Activated CD8-positive, alpha-beta memory T cell treated with anti-CD3 and anti-CD28 coated beads for 48 hours (primary cell): ENCODE measurements at places on chromosomes 2 and 18.

- peak; percentile 83 for DNase-seq
Observed at GRCh38 chr2:11465485-11466306, at the start of gene E2F6. Gene E2F6 (minus strand): TSS chr2:11466161. CDS start chr2:11465879, 282 bp downstream.

- DNase-seq = no peak
Observed at GRCh38 chr2:235050980-235051351, 99.1 kb downstream of the SH3BP4 start.

DNA sequence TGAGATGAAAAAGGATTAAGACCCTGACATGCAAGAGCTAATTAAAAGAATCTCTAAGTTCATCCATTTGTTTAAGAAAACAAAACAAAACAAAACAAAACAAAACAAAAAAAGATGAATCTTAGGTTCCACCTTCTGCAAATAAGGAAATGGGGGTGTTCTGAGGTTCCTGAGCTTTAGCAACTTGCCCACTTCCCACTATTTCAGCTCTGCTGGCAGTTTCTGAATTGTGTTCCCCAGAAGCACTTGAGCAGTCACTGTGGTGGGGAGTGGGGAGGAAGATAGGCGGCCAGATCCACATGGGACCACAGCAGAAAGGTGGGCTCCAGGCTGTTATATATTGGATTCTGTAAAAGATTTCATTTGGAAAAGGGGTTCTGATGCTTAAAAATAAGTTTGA is 20.3 kb downstream of the INO80C start:
- no peak for DNase-seq

GRCh38 chr2:205860885-205861284 is 178.6 kb downstream of the NRP2 start:
- DNase-seq = no peak

- no peak for DNase-seq
Observed at GRCh38 chr2:216328347-216328746, 43.9 kb downstream of the MARCHF4 start.

GRCh38 chr2:69012310-69013141 is 453 bp upstream of the ANTXR1 start:
- DNase-seq = no peak

- DNase-seq = no peak
Observed at GRCh38 chr2:100237163-100237562, 85.1 kb downstream of the LONRF2 start.

- DNase-seq = no peak
Observed at GRCh38 chr2:239910404-239910803, 114.7 kb downstream of the NDUFA10 start.

DNA sequence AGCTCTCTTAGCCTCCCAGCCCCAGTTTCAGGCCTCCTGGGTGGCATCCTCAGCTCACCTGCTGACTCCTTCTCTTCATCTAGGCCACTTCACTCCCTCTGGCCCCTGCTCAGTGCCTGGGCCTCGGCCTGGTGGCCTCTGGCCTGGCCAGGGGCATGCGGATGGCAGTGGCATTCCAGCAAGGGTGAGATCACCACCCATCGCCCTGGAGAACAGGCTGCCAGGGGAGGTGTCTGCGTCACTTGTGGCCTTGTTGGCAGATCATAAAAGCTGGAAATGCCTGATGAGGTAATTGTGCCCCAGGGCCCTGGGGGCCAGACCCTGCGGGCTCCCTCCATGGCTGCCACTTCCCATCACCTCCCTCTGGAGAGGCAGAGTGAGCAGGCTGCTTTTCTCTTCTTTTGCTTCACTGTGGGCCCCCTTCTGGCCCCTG is 72.5 kb upstream of the SMAD2 start:
- no peak for DNase-seq

- no peak for DNase-seq
Observed at GRCh38 chr2:23425885-23426262, 40.9 kb downstream of the KLHL29 start.

DNA sequence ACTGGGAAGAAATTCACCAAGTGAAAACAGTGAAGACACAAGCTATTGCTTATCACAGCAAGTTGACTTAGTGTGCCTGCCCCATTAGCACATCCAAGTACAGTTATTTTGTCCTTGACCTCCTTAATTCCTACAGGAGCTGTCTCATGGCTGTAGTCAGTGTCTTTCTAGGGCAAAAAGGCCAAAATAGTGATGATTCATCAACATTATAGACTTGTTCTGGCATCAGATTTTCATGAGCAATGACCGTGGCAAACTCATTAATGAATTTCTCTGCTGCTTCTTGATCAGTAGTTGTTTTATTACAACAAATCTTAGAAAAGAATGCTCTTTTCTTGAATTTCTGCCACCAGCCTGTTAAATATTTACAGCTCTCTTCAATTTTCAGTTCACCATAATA is 1169.3 kb upstream of the DDX18 start:
- no peak for DNase-seq

- DNase-seq = no peak
Observed at GRCh38 chr18:44849361-44849760, 168.7 kb downstream of the SETBP1 start.

DNA sequence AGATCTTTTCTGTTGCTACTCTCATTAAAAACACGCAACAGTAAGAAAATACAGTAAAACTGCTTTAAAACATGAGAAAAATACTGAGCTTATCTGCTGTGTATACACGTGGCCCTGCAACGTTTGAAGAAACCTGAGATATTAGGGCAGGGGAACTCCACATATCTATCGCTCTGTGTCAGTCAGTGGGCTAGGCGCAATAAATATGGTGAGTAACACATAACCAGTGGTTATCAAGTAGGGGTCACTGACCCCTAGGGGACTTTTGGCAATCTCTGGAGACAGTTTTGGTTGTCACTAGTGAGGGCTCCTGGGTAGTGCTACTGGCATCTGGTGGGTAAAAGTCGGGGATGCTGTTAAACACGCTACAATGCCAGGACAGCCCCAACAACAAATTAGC is 14.9 kb downstream of the STAT1 start:
- DNase-seq = no peak

- no peak for DNase-seq
Observed at GRCh38 chr2:109143214-109144187, 14.5 kb downstream of the SH3RF3 start.

DNA sequence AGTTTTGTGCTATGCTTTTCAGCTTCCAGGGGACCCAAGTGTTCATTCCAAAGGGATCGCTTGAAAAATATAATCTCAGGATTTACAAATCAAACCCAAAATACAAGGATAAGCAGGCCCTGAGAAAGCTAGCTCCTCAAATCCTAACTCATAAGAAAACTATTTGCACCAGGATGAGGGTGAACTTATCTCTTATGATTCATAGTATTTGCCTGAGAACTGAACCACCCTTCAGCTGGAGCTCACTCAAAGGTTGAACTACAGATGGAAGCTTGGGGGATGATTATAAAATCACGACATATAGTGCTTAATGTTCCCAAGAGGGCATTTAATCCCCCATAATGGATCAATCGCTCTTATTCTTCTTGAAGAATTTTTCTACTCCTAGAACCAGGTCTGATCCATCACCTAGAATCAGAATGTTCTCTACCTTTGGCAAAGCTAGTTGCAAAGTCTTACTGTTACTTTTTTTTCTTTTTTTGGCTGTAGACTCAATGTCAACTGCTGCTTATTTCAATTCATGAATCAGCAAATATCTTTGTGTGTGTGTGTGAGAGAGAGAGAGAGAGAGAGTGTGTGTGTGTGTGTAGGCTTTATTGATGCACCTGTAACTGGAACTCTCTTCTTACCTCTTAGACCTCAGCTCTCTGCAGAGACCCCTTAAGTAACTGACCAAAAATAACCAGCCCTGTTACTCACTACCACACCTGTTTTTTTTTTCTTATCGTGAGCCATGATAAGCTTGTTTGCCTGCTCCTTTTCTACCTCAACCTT is 44.8 kb downstream of the ARL4C start:
- no peak for DNase-seq

- no peak for DNase-seq
Observed at GRCh38 chr2:109313343-109313742, 184.3 kb downstream of the SH3RF3 start.

GRCh38 chr2:72931280-72931910 is 14.1 kb downstream of the EMX1 start:
- DNase-seq = no peak

GRCh38 chr2:166560022-166560421 is 66.0 kb upstream of the SCN7A start:
- DNase-seq = no peak

DNA sequence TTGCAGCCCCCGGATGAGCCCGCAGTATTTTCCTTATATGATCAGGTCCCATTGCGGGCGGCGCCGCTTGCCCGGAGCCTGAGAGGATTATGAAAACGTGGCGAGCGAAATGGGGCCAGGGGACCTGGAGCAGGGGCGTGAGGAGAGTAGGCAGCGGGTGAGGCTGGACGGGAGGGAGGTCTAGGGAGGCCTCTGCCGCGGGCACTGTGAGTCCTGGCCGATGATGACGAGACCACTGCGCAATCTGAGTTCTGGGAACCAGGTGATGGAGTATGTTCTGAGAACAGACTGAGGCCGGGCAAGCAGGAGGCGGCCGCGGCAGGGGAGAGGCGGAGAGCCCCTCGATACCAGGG is 790 bp upstream of the ACAA2 start:
- DNase-seq = peak; percentile 38

DNA sequence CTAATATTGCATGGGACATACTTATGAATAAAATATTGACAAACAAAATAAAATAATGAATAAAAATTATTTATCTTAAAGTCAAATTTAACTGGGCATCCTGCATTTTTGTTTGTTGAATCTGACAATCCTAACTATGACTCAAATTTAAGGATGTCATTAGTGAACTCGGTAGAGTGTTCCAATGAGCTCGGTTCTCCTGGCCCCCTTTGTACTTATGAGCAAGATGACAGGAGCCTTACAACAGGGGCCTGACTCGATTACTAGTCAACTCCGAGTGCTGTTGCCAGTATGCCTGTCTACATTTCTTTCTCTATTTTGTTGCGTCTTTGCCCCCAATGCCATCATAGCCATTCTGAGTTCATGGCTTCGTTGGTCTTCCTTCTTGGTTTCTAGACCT is 40.3 kb downstream of the HRH4 start:
- DNase-seq = no peak

DNA sequence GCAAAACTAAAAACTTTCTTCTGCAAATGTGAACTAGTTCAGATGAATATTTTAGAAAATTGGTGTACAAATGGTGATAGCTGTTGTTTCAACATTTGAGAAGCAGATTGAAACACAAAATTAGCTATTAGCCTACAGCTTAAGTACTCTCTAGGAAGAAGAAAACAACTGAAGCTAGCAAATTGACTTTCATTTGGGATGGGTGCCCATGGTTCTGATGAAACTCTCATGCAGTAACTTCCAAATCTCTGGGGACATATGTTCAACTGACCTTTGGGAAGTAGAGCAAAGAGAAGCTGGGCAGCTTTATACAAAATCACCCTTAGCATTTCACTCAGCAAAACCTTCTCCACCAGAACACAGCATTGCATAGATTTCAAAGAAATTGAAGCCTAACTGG is 119.0 kb downstream of the GALNT13 start:
- DNase-seq = no peak

DNA sequence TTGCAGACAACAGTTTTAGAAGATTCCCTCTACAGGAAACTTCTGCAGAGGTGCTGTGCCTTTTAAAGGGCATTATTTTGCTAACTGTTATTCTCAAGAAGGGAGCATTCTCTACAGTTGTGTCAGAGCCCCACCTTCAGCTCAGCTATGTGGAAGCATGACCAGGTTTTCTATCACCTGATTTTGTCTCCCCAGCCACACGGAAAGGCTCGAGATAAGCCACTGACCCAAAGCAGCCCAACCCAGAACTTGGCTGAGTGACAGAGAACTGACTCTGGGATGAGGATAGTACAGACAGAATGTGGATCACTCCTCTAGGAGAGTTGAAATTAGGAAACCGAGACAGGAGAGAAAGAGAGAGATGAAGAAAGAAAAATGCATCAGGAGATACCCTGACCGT is 10.7 kb downstream of the COL4A4 start:
- DNase-seq = no peak
